ENCODE measurements at places on chromosomes 4 and X.

DNA sequence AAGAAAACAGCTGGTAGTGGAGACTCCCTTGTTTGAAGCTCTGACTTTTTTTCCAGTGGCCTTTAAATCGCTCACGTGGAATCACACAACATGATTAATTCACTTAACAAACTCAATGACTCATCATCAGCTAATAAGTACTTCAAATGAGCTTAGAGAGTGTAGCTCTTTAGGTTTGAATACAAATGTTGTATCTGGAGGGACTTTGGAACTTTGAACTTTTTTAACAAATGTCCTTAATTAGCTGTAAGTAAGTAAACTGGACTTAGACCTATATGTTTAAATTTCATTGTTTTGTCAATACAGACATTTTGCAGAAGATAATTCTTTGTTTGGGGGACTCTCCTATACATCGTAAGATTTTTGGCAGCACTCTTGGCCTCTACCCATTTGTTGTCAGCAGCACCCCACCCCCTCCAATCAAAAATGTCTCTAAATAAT lies 581.1 kb downstream of the SPRY1 start:
- no peak for DNase-seq

DNA sequence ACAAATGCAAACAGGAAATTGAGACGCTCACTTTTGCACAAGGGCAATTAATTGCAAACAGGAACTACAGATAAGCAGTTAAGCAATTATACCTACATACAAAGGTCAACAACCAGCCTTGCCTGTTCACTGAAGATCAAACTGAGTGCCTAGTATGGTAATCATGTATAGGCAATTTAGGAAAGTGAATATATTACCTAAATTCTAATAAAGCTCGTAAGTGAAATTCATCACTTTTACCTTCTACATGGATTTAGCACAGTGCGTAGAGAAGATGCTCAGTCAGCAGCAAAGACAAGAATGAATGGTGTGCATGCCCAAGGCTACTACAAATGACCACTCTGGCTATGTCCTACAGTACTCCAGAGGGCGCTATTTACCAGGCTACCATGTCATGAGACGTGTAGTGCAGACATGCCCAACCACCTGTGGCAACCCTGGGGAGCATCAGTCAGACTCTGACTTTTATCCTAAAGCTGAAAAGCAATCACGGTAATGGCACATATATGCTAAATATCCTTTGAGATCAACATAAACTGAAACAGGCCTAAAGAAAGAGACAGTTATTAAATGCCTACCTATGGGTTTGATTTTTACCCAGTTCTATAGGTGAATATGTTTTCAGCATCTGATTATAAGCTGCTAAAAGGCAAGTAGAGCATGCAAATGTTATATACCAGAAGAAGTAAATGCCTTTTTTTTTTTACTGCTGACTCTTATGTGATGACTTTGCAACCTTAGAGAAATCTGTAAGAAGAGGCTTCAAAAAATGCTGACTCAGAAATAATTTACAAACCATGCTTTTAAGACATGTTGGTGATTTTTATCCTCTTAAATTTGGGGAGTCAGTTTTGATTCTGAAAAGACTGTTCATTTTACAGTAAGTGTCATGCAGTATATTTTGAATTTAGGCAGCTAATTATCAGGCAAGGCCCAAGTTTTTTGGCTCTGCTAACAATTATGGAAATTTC lies 178.0 kb downstream of the PPP3CA start:
- peak; percentile 14 for DNase-seq

- DNase-seq, result no peak
Observed at GRCh38 chr4:37758226-37758625, 68.3 kb upstream of the PGM2 start.

DNA sequence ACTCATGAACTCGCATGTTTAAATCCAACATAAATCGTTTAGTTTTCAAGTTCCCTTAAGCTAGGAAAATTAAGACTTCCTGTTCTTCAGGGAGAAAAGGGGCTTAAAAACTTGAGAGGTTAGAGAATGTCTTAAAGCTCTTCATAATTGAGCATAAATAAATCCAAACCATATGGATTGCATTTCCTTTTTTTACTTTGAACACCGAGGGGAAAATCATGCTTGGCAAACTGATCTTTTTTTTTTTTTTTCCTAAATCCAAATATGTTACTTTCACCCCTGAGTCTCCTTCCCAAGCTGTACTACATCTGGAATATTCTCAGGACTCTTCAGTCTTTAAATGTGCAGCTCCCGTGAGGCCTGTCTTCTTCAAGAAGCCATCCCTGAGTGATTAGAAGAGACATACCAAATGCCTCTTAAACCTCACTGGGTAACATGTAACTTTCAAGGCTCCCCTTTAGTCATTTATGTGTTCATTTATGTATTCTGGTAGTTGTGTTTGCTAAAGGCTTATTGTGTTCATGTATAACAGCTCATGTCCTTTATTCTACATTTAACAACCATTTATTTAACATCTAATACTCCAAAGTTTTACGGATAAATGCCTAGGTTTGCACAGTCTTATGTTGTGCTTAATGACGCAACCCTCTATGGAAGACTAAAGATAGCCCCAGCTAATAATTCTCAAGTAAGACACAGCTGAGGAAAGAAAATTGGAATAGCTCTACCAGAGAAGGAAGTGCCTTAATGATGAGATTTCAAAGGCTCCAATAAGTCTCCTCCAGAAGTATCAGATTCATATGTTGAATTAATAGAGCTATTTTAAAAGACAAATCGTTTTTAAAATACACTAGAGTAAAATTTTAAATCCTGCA lies 107.0 kb downstream of the AGTR2 start:
- no peak for DNase-seq

DNA sequence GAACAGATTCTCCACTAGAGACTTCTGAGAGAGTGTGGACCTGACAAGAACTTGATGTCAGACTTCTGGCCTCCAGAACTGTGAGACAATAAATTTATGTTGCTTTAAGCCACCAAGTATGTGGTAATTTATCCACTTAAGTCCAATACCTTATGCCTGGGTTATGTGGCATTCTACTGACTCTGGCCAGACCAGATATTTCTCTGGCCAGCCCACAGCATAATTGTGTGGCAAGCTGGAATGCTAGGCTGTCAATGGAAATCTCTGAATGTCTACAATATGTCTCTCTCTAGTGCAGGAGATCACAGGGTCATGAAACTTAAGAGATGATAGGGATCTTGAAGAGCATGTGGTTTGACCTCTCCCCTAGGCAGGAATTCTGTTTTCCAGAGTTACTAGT lies 251.0 kb downstream of the ZNF674 start:
- DNase-seq, result no peak

DNA sequence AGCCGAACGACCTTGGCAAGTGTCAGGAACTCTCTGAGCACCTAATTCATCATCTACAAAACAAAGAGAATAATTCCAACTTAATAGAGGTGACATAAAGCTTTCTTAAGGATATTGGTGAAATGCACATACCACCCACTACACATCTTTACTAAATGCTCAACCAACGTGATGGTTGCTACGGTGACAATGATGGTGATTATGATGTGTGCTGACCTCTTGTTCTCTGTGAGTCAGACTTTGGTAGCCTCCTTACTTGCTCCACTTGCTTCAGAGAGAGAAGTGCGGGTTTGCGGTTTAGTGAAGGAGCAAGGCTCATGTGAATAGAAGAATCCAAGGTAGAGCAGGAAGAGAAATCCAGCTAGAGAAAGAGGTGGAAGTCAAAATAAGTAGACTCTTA lies 52.8 kb upstream of the CLNK start:
- DNase-seq, result no peak

GRCh38 chr4:89563431-89563830 lies 255.8 kb upstream of the GPRIN3 start:
- no peak for DNase-seq

GRCh38 chrX:110432906-110433215 lies 74.2 kb downstream of the RTL9 start:
- DNase-seq, result no peak

DNA sequence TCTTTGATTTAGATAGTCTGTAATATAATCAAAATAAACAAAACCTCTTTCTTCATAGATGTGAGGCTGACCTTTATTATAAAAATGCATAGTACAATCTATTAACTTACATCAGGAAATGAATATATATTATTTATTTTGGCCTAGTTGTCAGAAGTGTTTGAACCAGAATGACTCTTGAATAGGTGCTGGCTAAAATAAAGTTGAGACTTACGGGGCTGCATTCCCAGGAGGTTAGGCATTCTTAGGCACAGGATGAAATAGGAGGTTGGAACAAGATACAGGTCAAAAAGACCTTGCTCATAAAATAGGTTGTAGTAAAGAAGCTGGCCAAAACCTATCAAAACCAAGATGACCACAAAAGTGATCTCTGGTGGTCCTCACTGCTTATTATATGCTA lies 1193.3 kb upstream of the IGFBP7 start:
- DNase-seq, result no peak

- no peak for DNase-seq
Observed at GRCh38 chr4:11111876-11112275, 316.8 kb downstream of the HS3ST1 start.

DNA sequence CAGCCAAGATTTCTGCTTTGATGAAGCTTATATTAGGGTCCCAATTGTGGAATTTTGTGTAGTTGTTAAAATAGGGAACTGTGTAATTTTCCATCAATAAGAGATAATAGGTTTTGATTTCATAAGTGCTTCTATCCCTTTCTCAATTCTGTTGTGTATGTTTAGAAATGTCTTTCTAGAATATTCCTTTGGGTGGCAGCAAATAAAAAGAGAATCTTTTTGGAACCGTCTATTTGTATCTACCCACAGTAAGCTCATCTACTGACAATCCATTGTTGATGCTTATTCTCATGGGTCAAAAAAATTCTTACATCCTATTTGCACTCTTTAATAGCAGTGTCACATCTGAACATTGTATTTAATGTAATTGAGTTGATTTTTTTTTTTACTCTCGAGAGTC lies 61.7 kb downstream of the TMA16 start:
- DNase-seq, result no peak

GRCh38 chr4:12186526-12186925 lies 757.8 kb upstream of the HS3ST1 start:
- DNase-seq, result no peak

DNA sequence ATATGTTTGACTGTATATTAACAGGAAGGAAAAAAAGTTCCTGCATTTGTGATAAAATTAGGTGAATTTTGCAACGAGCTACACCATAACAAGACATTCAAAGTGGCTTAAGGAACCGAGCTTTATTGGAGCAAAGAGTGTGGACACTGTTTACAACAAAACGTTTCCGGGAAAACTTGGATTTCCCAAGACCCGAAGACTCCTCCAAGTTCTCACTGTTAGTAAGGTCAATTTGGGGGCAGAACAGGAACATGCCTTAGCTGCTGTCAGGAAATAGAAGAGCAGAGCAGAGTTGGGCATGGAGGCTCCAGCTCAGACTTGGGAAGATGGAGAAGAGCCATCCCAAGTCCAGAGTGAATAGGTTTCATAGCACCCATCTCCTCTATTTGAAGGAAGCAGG lies 16.5 kb downstream of the ADH6 start:
- DNase-seq, result no peak

GRCh38 chrX:151704041-151704663 lies 8.9 kb downstream of the PRRG3 start:
- DNase-seq, result no peak
